Cortex of kidney (tissue), 1 donor: ENCODE measurements at places on chromosomes 7 and 10.

DNA sequence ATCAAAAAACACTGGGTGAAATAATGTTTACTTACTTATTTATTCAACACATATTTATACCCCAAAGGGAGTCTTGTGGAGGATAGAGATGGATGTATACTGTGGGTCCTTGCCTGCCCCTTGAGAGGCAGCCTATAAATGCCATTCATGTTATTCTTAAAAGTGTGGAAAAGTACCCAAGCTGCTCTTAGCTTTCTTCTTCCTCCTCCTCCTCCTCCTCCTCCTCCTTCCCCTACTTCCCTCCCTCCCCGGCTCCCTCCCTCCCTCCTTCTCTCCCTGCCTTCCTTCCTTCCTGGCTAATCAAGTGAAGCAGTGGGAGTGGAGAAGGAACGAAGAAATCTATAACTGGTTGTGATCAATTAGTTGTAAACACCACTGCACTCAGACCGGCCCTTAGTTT, 21.2 kb upstream of the IGF2BP3 start:
- DNase-seq: no peak

- DNase-seq: no peak
These were observed 5.7 kb upstream of the GRID1 start for GRCh38 chr10:86372119-86372783.

DNA sequence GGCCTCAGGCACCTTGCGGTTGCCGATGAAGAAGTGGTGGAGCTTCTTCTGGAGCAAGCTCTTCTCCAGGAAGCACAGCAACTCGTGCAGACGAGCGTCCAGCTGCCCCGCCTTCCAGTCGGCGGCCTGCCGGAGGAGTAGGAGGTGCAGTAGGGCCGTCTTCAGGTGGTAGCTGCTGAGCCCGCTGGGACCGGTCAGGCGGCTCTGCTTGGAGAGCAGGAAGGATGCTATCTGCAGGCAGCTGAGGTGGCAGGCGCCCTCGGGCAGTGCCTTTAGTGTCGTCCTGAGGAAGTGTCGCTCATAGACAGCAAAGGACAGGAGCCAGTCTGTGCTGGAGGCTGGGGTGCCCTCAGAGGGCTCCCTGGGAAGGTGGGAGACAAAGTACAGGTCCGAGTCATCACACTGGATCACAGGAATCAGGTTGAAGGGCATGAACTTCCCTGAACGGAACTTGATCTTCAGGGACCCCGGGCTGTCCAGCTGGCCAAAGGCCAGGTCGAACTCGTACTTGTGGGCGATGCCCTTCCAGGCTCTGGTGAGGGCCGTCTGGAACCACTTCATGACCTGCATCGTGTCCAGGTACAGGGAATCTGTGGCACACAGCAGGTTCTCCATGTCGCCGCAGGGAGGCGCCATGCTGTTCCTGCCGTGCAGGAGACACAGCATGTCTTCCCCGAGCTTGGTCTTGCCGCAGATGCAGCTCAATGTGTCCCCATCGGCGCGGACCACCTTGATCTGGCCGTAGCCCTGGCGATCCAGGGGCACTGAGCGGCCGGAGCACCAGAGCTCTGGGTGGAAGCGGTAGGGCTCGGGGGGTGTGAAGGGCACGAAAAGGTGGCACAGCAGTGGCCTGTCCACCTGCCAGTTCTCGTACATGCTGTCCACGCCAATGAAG, 23.4 kb downstream of the ITPRIP start:
- no peak for DNase-seq

DNA sequence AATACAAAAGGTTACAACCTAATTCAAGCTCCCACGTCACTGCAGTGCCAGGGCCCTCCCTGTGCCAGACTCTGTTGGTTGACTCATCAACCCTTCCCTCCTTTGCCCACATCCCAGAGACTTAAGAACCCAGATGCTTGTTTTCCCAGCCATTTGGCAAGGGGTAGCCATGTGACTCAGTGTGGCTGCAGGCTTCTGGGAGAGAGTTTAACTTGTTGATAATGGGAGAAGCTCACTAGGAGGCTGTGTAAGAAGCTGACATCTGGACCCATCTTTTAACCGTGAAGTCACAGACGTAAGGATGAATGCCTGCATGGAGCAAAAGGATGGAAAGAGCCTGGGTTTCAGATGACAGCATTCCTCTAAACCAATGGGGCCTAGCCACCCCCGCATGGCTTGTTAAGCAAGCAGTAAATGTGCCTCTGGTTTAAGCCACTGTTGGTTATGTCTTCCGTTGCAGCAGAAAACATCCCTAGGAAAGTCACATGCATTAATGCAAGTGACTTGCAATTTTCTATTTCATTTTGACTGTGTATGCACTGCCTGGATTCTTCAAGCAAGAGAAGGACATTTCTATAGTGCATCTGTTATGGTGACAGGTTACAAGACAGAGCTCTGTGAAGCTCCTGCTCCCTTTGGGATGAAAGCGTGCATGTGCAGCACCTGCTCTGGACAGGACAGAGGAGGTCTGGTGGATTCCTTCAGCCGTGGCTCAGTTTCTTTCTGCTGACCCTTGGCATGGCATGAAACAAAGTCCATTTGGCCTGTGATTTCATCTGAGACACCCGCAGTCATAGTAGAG, 57.5 kb upstream of the CREB5 start:
- no peak for DNase-seq

GRCh38 chr7:158527038-158527437, 60.6 kb downstream of the PTPRN2 start:
- no peak for DNase-seq

DNA sequence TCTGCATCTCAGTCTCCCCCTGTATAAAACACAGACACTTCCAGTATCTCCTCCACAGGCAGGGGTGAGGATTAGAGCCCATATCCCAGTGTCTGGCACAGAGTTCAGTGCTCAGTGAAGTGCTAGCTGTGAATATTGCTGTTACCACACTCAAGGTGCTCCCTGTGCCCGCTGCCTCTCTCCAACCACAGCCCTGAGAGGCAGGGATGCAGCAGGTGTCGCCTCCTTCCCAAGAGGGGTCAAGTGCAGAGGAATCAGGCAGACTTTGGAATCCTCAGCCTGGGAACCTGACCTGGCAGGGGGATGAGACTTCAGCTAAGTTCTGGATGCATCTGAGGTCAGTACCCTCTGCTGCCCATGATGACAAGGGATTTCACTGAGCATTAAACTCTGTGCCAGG, 163.1 kb downstream of the GFRA1 start:
- DNase-seq: no peak

- DNase-seq: no peak
These were observed 8.9 kb upstream of the GPER1 start for GRCh38 chr7:1078985-1079384.

DNA sequence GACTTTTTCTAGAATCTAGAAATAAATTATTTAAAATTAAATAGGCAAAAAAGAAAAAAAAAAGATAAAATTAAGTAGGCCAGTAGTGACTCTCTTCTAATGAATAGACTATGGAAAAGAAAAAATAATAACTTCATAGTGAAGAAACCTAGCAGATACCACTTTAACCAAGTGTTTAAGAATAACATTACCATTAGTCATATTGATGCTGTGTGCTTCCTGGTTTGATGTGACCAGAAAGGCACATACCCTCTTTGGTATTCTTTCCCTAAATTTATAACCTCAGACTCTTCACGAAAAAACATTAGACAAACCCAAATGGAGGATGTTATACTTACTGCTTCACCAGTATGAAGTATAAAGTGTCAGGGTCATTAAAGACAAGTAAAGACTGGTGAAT, 42.6 kb downstream of the KIF20B start:
- DNase-seq: no peak

GRCh38 chr10:77034795-77035194, 602.8 kb downstream of the KCNMA1 start:
- DNase-seq: no peak

- no peak for DNase-seq
These were observed 394.9 kb downstream of the DGKB start for GRCh38 chr7:14507617-14508016.

DNA sequence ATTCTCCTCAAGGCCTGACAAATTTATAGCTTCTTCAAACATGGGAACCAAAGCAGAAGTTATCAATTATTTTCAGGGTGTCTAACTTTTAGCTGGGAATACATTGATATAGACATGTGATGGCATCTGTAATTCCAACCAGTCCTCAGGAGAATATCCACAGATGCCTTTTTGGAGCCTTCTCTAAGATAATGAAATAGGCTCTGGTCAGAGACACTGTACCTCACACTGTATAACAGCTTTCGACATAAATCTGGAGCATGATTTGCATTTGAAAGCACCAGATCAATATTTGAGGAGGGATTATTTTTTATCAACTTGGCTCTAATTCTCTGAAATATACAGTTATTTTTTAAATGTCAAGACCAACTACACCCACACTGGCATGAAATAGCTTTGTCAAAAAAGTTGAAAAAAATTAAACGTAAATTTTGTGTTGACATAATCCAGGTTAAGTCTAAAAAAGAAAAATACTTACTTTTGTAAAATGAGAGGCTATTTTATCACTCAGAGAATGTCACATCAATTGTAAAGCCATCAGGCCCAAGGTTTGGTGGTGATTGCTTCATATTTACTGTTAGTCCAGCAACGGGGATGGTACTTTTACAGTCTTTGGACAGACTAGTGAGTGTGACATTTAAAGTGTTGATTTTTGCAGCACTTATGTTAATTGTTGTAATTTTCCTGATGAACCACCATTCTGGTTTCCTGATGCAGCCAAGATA, 177.0 kb upstream of the SP8 start:
- no peak for DNase-seq

- DNase-seq: no peak
These were observed 179.5 kb upstream of the ITGB1 start for GRCh38 chr10:33137356-33138005.

DNA sequence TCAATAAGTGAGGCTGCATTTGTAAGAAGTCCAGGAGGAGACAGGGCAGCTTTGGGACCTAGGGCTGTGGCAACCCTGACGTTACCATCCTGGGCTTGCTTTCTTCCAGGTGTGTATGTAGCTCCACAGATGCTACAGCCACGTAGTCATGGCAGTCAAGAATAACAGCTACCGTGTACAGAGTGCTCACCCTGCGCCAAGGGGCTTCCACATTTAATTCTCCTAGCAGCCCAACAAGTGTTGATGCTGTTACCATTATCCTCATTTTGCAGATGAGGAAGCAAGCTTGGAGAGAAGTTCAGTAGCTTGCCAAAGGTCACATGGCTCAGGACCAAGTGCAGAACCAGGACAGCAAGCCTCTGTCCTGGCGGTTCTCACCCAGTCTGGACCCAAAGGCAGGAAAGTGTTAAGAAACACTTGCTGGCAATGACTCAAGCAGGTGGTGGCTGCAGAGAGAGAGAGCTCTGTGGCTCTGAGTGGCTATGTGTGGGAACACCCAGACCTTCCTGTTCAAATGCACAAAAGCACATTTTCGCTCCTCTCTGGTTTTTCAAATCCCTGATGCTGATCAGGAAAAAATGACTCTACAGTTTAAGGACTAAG, 89.8 kb downstream of the CREM start:
- DNase-seq: no peak

GRCh38 chr10:47140761-47141348, 159.1 kb upstream of the GDF10 start:
- no peak for DNase-seq

- no peak for DNase-seq
These were observed 587.8 kb upstream of the MKI67 start for GRCh38 chr10:128713874-128714570.

GRCh38 chr7:31123321-31123720, 71.2 kb downstream of the ADCYAP1R1 start:
- no peak for DNase-seq

- DNase-seq: no peak
These were observed 53.8 kb downstream of the APBB1IP start for GRCh38 chr10:26491934-26492333.

DNA sequence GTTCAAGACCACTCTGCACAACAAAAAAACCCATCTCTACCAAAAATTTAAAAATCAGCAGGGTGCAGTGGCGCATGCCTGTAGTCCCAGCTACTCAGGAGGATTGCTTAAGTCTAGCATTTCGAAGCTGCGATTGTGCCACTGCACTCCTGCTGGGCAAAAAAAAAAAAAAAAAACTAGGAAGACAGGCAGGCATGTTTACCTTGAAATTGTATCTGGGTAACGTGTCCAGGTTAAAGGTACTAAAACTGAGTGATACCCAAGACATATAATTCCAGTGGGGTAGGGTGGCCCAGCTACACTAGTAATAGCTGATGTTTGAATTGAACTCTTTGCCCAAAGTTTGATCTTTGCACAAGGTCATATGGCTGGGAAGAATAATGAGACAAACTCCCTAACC, 16.2 kb downstream of the GHITM start:
- no peak for DNase-seq

DNA sequence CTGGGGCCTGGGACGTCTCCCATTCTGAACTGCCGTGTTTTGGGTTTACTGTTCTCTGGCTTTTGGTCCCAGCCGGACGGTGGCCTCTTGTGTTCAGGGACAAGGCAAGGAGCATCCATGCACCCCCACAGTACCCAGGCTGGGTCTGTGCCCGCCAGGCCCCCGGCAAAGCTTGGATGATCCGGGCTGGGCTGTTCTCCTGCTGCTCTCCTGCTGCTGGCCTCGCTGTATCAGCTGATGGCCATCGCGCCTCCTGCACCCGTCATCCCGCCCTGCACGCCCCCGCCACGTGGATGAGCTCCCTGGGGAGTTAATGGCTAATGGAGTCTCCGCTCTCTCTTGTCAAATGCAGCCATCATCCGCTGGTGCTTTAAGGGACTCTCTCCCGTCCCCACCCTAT, 14.9 kb upstream of the PSMG3 start:
- no peak for DNase-seq

- no peak for DNase-seq
These were observed 34.5 kb upstream of the RBM20 start for GRCh38 chr10:110609605-110610004.

- DNase-seq: no peak
These were observed 165.8 kb downstream of the KLF6 start for GRCh38 chr10:3619241-3619640.

DNA sequence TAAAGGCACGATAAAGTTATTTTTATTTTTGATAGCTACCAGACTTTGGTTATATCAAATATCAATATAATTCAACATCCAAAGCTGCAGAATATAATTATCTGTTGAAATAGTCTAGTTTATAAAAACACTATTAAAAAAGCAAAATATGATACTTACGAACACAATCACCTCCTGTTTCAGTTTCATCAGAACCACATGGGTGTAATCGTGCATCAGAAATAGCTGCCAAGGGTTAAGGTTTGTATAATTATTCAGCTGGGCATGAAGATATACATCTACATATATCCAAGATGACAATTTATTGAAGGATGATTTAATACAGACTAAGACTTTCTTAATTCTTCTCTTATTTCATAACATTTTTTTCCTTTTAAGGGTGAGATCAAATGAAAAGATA, 20.3 kb downstream of the VWDE start:
- no peak for DNase-seq

GRCh38 chr10:77006836-77007511, 630.6 kb downstream of the KCNMA1 start:
- no peak for DNase-seq
